Progenitor cell of endocrine pancreas (in vitro differentiated cells): ENCODE measurements at places on chromosomes 11 and 22.

DNA sequence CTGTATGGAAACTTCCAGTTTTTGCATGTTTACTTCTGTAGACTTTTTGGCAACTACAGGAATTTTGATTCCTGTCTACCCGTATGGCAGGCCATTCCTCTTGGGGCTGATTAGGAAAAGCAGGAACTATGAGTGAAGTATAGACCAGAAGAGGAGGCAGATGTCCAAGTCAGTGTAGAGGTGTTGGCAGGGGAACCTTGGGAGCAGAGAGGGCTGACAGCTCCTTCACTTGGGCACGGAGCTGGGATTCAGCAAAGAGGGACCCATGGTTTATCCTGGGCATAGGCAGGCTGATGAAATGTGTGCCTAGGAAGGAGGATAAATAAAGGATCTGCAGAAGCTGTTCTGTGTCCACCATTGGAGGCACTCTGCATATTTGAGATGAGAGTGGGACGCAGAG is 33.1 kb downstream of the TREH start:
- DNase-seq: no peak

DNA sequence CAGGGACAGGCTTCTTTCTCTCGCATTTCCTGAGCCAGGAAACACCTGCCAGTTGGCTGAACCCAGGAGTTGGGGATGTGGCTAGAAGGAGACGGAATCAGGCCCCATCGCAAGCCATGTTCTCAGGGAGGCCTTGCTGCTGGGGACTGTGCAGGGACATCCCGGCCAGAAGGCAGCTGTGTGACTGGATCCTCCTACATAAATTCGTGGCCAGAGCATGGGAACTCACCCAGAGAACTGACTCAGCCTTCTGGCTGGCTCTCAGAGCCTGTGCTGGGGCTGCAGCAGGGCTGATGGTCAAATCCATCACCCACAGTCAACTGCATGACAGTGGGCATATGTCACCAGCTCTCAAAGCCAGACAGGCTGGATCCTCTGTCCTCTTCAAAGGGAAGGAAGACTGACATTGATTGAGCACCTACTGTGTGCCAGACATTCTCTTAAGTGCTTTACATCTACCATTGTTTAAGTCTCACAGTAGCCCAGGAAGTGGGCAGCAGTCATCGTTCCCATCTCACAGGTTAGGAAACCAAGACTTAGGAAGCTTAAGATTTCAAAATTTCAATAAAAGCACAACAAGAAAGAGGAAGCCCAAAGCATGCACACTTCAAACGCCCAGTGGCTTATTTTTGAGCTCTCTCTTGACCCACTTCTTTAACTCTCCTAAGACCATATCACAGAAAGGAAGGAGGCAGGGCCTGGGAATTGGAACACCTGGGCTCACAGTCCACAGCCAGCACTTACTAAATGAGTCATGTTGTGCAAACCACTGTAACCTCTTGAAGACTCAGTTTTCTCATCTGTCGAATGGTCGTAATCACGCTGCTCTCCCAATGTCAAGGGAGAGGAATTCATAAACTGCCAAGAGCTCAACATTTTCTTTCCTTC is 30.9 kb upstream of the CACNG2 start:
- DNase-seq: no peak

GRCh38 chr22:43392385-43392989 is 19.3 kb upstream of the MPPED1 start:
- no peak for DNase-seq

- no peak for DNase-seq
Observed at GRCh38 chr11:102983486-102983885, 28.0 kb upstream of the MMP13 start.

DNA sequence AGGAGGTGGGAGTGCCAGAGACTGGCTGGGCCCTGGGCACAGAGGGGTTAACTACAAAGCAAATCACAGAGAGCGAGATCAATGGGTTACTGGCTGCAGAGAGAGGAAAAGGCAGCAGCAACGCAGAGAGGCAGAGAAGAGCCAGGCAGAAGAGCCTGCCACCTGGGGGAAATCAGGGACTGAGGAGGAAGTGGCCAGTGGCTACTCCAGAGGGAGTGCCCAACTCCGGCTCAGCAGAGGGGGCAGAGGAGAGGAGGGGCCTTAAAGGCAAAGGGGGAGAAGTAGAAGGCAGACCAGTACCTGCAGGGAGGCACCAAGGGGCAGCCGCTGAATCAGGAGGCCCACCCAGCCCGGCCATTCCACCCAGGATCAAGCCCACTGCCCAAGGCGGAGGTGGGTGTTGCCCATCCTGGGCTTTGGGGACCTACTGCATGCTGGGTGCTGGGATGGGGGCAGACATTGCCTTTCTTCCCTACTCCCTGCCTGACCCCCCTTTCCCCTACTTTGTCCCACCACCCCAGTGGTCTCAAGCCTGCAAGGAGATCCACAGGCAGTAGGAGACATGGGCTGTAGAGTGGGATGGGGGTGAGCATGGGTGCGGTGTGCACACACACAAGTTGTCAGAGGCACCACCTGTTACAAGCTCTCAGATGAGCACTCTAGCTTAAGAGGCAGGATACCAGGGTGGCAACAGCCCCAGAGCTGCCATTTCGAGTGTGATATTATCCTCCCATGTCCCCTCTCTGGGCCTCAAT is 926 bp upstream of the GALR3 start:
- no peak for DNase-seq

DNA sequence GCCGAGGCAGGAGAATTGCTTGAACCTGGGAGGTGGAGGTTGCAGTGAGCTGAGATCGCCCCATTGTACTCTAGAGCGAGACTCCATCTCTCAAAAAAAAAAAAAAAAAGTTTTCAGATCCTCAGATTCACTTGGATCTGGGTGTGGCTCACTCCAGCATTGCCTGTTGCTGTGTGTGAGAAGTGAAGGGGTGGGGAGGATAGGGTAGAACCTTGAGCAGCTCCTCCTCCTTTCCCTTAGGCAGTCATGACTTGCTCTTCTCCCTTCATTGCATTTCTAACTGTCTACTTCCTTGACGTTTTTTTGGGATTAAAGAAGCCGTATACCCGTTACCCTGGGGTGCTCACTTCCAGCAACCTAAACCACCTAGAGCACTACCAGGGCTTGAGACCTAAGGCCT is 63.1 kb upstream of the YWHAH start:
- DNase-seq: no peak

- DNase-seq: no peak
Observed at GRCh38 chr22:48744283-48744641, 1083.4 kb downstream of the BRD1 start.

DNA sequence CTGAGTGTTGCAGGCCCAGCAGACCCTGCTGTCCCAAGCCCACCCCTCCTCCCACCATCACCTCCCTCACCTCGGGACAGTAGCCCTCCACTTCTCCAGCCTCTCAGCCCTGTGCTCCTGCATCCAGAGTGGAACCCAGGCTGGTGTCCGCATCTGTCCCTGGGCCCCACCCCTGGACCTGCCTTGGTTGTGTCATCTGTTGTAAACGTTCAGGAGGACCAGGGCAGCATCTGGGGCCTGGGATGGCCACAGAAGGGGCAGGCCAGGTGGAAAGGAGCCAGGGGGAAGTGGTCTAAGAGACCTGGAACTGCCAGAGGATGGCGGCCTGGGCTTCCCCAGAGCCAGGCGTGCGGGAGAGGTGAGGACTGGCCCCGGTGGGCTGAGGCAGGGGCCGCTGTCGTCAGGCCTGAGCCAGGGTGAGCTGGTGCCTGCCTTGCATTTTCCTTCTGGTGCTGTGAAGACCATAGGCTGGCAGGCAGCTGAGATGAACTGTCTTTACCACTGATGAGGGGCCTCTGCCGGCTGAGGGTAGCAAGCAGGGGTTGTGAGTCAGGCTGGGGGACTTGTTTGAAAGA is 26.1 kb upstream of the MGAT3 start:
- DNase-seq: no peak

GRCh38 chr11:7582338-7582985 is 68.7 kb downstream of the PPFIBP2 start:
- DNase-seq: no peak

DNA sequence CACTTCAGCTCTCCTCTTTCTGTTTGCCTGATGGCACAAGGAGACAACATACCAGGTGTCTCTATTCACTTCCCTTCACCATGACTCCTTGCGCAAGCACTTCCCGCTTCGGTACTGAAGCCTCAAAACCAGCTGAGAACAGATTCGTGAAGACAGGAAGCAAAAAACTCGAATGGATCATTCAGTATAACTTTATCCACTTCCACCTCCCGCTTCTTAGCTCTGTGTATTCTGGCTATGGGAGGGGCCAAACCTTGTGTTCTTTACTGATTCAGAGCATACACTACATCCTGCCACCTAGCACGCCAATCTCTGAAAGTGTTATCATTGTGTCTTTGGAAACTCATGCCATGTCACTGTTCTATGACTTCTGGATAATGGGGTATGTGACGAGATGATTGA is 62.2 kb upstream of the ADA2 start:
- no peak for DNase-seq

GRCh38 chr22:43833286-43834240 is 21.5 kb upstream of the EFCAB6 start:
- DNase-seq: no peak

DNA sequence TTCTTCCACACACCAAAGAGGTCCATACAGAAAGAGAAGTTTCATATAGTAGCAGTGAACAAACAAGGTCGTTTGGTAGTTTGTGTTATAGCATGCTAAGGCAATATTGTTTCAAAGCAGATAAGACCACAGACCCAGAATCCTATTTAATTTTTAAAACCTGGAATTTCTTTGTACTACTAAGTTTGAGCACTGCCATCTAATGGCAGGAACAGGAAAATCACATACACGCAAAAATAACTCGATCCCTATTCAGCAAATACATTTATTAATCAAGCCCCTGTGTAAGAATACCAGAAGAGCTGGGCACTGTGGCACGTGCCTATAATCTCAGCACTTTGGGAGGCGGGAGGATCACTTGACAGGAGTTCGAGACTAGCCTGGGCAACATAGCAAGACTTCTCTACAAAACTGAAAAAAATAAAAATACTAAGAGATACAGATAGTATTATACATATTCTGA is 2.9 kb upstream of the BTBD10 start:
- no peak for DNase-seq

DNA sequence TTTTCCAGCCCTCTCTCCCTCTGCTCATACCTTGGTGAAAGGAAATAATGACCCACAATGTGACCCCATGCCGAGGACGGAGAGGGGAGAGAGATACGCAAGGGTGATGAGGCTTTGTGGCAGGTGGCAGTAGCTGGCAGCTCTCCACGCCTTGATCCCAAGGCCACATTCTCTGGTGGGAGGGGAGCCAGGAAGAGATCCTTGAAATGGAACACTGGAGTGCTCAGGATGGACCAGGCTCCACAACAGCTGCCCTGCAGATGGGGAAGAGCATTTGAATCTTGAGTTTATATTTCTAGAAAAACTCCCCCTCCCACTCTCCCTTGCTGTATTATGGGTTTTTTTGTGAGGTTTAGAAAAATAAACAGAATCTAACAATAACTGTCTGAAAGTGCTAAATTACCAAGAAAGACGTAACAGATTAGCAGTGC is 61.6 kb upstream of the CDON start:
- DNase-seq: no peak
